Stimulated activated CD4-positive, alpha-beta T cell treated with anti-CD3 and anti-CD28 coated beads, Interleukin-2, amount 100 ng/mL, for 4 hours (primary cell): ENCODE measurements at places on chromosomes 2 and 18.

- no peak for DNase-seq
These were observed 94.7 kb downstream of the DOK6 start for GRCh38 chr18:69495338-69495737.

DNA sequence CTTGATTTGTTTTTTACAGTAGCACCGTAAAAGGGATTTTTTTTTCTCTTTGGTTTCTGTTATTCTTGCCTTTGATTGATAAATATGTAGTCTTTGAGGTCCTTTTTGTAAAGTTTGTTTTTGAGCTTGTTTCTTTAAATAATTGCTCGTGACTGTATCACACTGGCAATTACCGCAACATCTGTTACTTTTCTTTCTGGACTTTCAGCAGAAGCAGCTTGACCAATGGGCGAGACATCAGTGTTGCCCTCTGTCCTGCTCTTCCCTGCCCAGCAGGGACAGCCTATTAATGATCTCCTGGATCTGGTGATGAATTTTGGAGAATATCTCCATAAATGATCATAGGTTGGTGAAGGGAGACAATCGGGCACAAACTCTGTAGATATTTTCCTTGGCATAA lies 74.9 kb downstream of the TDRD15 start:
- DNase-seq = no peak

DNA sequence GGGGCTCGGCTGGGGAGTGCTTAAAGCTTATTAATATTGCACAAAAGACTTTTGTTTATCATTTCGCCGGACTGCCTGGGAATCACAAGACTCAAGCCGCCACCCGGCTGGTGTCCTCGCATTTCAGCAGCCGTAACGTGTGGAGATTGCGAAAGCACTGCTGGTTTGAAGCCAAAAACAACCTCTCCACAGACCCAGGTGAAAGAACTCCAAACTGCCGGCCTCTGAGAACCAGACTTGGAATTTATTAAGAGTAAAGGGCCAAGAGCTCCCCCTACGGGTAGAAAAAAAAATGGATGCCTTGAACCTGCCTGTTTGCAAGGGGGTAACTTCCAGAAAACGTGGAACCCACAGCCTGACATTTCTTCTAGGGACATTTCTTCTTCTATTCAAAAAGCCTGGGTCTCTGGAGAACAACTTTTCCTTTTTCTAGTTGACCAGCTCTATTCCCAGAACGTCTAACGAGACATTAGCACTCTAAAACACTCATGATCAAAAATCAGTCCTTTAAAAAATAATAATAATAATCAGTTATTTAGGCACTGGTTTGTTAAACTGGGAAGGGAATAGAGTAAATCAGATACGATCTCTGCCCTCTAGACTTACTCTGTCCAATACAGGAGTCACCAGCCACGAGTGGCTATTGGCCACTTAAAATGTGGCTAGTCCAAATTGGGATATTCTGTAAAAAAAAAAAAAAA lies 216.3 kb downstream of the C1D start:
- DNase-seq = no peak

GRCh38 chr2:112597537-112598322 lies 13.3 kb downstream of the CHCHD5 start:
- no peak for DNase-seq

GRCh38 chr2:20633794-20634506 lies 16.9 kb downstream of the HS1BP3 start:
- DNase-seq = no peak

DNA sequence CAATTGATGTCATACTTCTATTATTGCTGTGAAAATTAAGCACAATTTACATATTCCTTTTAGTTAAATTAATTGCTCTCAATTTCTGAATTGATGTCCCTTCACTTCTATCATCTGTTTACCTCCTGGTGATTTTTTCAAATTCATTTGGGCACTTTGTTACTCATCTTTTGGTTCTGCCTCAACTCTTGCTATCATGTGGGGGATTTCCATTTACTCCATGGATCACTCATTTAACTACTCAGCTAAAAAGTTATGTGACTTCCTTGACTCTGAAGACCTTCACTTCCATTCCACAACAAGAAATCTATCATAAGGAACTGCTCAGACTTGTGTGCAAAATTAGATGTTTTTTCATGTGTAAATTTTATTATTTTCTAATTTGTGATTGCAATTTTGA lies 126.2 kb downstream of the EHBP1 start:
- no peak for DNase-seq
